Articular chondrocyte of knee joint (primary cell): ENCODE measurements at places on chromosomes 4 and X. TPM values are rescaled to one million over a fixed set of nuclear protein-coding genes. Genes with fewer than 3 reads are reported as not detected.

The FHIP1A gene
- 1.3 and 2.7 TPM in 2 replicates for total RNA-seq

The FRMPD3 gene
- total RNA-seq, result 0.32 and 0.39 TPM in 2 replicates

The HSFX4 gene
- total RNA-seq, result not detected in 2 replicates

The VBP1 gene
- total RNA-seq, result 63.8 and 67.0 TPM in 2 replicates

The OSTC gene
- total RNA-seq, result 327 and 343 TPM in 2 replicates

The GPM6B gene
- 3.5 and 10.3 TPM in 2 replicates for total RNA-seq

The CLNK gene
- total RNA-seq, result not detected in 2 replicates

The RAB40A gene
- 0.22 and 0.39 TPM in 2 replicates for total RNA-seq

The TMPRSS11E gene
- total RNA-seq, result not detected in 2 replicates

The IQCM gene
- 0.11 and 0.26 TPM in 2 replicates for total RNA-seq

The MAML3 gene
- 0.11 and 0.13 TPM in 2 replicates for total RNA-seq

The TCEAL5 gene
- total RNA-seq, result not detected in 2 replicates

The DKK2 gene
- 0.32 TPM in 1 of 2 replicates, not detected in the other for total RNA-seq

The MAGEB18 gene
- not detected in 2 replicates for total RNA-seq

The RHOXF2B gene
- not detected in 2 replicates for total RNA-seq

The SLC6A14 gene
- total RNA-seq, result not detected in 2 replicates

The PCDH7 gene
- 0.97 TPM in 1 of 2 replicates, not detected in the other for total RNA-seq

The GPR50 gene
- total RNA-seq, result not detected in 2 replicates

The FDCSP gene
- total RNA-seq, result not detected in 2 replicates

The UGT2B11 gene
- total RNA-seq, result not detected in 2 replicates
